K562 (cell line): ENCODE measurements at places on chromosomes 1 and 21.

DNA sequence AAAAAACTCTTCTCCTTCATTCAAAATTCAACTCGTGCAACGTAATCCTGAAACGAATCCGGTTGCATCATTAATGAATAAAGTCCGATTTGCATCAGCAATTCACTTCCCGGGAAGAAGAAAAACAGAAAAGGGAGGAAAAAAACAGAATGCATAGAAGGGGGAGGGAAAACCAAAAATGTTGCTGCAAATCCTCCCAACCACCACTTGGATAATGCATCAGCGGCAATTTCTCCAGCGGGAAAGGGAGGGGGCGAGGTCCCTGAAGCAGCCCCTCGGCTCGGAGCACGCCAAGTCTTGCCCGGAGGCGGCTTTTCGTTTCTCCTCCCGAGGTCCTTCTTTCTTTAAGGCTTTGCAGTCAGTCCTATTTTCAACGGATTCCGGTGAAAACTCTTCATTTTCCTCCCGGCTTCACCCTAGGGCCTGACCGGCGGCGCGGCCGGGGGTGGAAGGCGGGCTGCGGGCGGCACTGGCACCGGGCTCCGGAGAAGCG is 723 bp downstream of the CDC42BPA start:
- peak; percentile 68 for DNase-seq

DNA sequence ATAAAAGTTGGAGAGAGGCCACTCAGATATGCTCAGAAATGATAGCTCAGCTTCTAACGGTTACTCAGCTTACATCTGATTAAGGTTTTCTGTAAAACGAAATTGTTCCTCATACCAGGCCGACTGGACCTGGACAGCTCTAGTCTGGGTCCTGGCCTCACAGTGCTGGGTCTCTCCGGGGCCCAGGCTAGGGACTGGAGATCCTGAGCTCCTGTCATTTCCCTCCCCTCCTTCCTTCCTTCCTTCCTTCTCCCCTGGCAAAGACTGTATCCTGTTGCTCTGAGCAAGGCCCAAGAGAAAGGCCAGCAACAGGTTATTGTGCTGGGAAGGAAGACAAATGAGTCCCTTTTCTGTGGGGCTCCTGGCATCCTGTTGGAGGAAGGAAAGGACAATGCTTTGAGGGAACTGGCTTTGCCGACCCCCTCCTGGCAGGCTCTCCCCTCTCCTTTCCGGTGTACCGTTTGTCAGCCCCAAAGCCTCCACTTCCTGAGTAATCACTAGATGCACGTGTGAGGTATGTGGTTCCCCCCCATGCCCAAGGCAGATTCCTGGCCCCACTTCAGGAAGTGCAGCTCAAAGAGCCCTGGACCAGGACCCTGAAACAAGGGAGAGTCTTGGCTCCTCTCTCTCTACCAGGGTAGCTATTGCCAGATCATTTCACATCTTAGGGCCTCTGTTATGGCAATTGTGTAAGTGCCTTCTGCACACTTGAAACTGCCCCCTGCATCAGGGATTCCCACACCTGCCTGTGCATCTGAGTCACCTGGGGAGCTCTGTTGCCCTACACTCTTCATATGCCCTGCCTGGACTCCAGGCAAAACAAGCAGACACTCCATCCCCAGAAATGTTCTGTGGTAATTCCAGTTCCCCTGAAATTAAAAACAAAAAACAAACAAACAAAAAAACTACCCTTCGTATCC is 212.7 kb upstream of the FGGY start:
- DNase-seq = no peak

GRCh38 chr1:106975944-106976343 is 80.5 kb upstream of the PRMT6 start:
- no peak for DNase-seq

GRCh38 chr1:210711825-210712612 is 383.3 kb downstream of the HHAT start:
- DNase-seq = peak; percentile 8

- DNase-seq = peak; percentile 75
Observed at GRCh38 chr1:84103197-84103992, 40.7 kb upstream of the PRKACB start.

GRCh38 chr1:44043176-44044070 is 12.2 kb upstream of the SLC6A9 start:
- DNase-seq = no peak
